Esophagus mucosa (tissue), 1 donor: ENCODE measurements at places on chromosomes 4 and X. TPM values are rescaled to one million over a fixed set of nuclear protein-coding genes. Genes with fewer than 3 reads are reported as not detected.

The SH3RF1 gene
- 5.4 TPM for total RNA-seq

The TLR10 gene
- total RNA-seq = 0.40 TPM

The DNAAF6 gene
- not detected for total RNA-seq

The MTNR1A gene
- not detected for total RNA-seq

The ERVMER34-1 gene
- 5.1 TPM for total RNA-seq

The AVPR2 gene
- 0.20 TPM for total RNA-seq

The COL25A1 gene
- total RNA-seq = 0.04 TPM

The RNF150 gene
- 1.6 TPM for total RNA-seq

The ETNPPL gene
- not detected for total RNA-seq

The F8A3 gene
- total RNA-seq = 2.3 TPM

The SPON2 gene
- total RNA-seq = 9.4 TPM

The HSFX1 gene
- total RNA-seq = 0.32 TPM

The SCD5 gene
- 1.9 TPM for total RNA-seq

The TKTL1 gene
- not detected for total RNA-seq

The KIT gene
- total RNA-seq = 5.0 TPM

The NKX6-1 gene
- 1.1 TPM for total RNA-seq

The RASL11B gene
- 1.0 TPM for total RNA-seq

The NUP62CL gene
- 1.7 TPM for total RNA-seq

The TASL gene
- total RNA-seq = 0.16 TPM

The RAB39B gene
- total RNA-seq = not detected

The IL2 gene
- total RNA-seq = not detected

The OPN1MW2 gene
- total RNA-seq = not detected

The AKAP4 gene
- not detected for total RNA-seq

The HSFX3 gene
- total RNA-seq = not detected

The AASDH gene
- total RNA-seq = 8.3 TPM

The MAPK10 gene
- 4.3 TPM for total RNA-seq

The CT47A7 gene
- not detected for total RNA-seq

The UCP1 gene
- not detected for total RNA-seq
